Stimulated activated CD4-positive, alpha-beta T cell treated with anti-CD3 and anti-CD28 coated beads, Interleukin-1b, Interleukin-23, amount 100 ng/mL, for 1 hour (primary cell): ENCODE measurements at places on chromosomes 3 and 15.

GRCh38 chr15:31487811-31488436, 161.3 kb downstream of the KLF13 start:
- no peak for DNase-seq

- DNase-seq, result no peak
These were observed 90.6 kb downstream of the CACNA1D start for GRCh38 chr3:53585049-53585448.

DNA sequence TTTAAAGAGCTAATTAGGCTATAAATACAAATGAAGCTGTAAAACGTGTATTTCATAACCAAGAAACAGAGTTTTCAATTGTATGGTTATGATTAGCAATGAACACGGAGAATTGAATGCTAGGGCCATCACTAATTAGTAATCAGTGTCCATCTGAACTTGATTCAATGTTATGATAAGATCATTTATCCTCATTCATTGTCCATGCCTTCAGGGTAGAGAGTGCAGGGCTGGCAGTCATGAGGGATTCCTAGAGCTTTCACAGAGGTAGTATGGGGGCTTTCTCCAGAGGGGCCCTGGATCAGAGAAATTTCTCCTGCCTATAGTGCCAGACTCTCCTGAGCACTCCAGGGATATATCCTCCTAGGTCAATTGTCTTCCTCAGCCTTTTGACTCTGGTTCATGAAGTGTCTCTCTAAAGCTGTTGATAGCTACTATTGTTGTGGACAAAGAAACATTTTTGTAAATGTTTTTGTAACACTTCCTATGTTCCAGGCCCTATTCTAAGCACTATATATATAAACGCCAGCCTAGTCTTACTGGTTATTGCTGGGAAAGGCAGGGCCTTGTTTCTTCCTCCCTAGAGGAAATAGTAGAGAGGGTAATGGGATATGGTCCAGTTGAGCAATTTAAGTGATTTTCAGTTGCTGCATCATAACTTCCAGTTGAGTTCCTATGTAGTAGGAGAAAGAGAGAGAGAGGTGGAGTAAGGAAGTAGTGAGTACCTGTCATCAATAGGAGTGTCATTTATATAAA, 249.0 kb downstream of the NFKBIZ start:
- no peak for DNase-seq

GRCh38 chr3:42051384-42052131, 39.6 kb upstream of the TRAK1 start:
- no peak for DNase-seq

- DNase-seq, result no peak
These were observed 495.9 kb upstream of the NAALADL2 start for GRCh38 chr3:174363256-174363655.

DNA sequence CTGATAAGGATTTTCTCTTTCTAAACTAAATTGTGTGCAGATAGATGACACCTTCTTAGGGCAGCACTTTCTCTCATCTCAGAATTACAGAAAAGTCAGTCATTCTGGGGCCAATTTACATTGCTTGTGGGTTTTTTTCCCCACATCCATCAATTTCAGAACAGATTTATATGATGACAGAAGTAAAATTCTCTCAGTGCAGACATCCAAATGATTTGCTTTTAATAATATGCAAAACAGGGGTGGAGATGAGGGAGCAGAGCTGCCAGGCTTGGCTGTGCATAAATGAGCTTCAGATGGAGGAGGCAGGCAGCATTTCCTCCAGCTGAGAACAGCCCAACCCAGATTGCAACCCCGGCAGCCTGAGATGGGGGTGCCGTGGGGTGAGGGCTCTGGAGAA, 44.0 kb downstream of the EDEM1 start:
- DNase-seq, result no peak

DNA sequence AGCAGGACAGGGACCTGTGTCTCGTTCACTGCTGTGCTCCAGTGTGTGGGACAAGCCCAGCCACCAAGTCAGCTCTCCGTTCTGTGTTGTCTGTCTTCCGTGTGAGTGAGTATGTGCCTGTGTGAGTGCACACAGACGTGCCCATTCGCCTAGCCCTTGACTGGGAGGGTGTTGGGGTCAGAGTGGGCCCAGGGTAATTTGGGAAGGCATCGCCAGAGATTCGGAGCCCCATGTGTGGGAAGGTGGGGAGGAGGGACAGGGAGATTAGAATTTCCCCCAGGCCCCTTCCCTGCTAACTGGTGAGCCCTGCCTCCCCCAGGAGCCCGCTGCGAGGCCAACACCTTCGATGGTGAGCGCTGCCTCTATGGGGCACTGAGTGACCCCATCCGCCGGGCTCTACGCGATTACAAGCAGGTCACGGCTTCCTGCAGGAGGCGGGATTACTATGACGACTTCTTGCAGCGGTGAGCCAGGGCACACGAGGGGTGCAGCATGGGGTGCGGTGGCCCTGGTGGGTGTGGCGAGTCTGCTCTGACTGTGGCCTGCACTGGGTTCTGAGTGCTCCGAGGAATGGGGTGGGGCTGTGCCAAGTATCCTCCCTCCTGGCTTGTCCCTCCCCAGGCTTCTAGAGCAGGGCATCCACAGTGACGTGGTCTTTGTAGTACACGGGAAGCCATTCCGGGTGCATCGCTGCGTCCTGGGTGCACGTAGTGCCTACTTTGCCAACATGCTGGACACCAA, 3.1 kb downstream of the ABTB1 start:
- DNase-seq, result no peak

- no peak for DNase-seq
These were observed 30.2 kb upstream of the MORF4L1 start for GRCh38 chr15:78842519-78842918.

DNA sequence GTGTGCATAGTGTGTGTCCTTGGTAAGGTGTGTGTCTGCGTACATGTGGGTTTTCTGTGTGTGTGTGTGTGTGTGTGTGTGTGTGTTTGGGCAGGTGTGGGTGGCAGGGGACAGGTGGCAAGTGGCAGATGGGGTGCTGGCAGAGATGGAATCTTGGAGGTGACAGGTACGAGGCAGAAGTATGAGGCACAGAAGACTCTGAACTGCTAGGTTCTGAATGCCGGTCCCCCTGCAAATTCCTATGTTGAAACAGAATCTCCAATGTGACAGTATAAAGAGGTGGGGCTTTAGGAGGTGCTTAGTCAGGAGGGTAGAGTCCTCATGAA, 29.8 kb downstream of the SRPRB start:
- no peak for DNase-seq

- DNase-seq, result no peak
These were observed 358.2 kb downstream of the SQOR start for GRCh38 chr15:45993072-45993471.

- no peak for DNase-seq
These were observed 16.4 kb upstream of the ZNF609 start for GRCh38 chr15:64443747-64444621.

GRCh38 chr3:15681668-15682067, 80.1 kb downstream of the BTD start:
- DNase-seq, result no peak

GRCh38 chr3:57100046-57100695, 39.7 kb downstream of the SPATA12 start:
- DNase-seq, result peak; percentile 21

DNA sequence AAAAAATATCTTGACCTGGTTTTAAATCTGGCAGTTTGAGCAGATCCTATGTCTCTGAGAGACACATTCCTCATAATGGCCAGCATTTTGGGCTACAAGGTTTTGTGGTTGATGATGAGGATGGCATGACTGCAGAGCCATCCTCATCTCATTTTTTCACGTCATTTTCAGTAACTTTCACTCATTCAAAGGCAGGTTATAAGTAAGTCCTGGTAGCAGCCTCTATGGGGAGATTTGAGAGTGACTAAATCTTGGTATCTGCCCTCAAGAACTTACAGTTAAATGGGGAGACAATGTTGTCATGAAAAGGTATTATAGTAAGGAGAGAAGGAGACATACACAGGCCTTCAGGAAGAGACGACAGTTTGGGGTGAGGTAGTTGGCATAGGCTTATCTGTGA, 14.5 kb downstream of the TIGIT start:
- DNase-seq, result no peak

- DNase-seq, result no peak
These were observed 15.2 kb upstream of the ACTC1 start for GRCh38 chr15:34810443-34811129.

DNA sequence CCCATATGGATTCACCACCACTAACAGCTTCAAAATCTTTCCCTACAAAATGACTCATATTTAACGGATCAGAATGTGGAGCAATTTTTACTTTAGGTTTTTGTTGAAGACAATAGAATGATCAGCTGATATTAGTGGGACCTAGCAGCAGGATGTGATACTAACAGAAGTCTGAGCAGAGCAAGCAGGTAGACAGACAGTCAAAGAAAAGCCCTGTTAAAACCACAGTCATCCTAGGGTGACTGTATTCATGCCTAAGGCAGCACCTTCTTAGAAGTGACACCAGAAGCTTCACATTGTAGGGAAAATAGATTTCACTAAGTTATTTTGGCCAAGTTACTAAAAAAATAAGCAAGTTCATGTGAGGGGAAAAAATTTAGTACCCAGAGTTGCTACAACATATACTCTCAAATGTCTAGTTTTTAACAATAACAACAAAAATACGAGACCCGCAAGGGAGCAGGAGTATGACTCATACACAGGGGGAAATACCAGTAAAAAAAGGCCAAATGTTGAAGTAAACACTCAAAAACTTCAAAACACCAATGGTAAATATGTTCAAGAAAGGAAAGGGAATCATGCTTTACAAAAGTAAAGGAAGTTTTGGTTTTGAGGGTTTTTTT, 590.9 kb downstream of the EPHA3 start:
- no peak for DNase-seq

- DNase-seq, result no peak
These were observed 102.0 kb downstream of the SST start for GRCh38 chr3:187568171-187568570.

- DNase-seq, result no peak
These were observed 6.6 kb upstream of the LIPC start for GRCh38 chr15:58425185-58425584.

DNA sequence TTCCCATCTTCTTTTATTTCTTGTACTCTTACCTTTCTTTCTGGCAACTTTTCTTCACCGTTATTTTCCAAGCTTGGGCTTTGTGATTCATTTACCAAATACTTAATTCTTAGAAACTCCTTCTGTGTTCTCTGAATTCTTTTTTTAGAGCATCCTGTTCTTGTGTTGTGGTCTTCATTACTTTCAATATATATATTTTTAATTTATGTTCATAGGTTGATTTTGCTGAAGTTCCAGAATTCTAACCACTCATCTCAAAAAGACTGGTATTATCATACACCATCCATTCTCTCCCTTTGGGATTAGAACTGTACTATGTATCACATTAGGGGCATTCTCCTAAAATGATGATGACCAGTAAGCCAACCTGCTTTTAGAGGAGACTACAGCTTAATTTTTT, 362.3 kb upstream of the CBLB start:
- no peak for DNase-seq

- no peak for DNase-seq
These were observed 112.4 kb downstream of the ADAMTSL3 start for GRCh38 chr15:83766339-83766738.

DNA sequence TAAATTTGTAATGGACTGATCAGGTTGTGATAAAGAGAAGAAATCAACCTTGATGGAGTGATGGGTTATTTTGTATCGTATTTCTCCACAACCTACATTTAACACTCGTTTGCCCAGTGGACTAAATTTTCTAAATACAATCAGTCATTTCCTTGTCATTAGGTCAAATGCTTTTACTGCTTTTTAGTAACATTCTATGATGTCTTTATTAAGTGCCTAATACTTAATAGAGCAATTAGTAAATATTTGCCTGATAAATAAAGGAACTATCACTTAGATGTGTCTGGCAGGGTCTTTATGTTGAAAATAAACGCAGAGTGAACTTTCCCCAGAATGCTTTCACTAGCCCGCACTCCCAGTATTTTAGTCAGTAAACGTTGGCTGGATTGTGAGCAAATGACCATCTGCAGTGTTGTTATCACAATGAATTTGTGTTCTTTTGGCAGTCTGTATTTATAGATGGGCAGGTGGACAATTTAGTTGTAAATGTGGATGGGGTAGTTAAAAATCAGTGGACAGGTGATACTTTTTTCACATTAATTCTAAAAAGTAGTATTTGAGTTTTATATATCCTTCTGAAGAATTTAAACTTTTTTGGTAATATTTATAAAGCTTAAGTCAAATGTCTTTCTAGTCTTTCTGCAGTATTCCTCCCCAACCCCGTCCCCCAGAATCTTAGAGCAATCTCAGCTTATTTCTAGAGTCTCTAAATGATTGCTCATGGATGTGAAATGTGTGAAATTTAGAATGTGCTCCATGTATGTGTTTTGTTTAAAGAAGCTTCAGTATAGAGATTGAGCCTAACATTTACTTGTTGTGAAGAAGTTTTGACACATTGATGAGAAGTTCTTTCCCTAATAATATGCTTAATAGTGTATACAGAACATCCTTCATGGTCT, 4.9 kb downstream of the USP3 start:
- no peak for DNase-seq

GRCh38 chr15:88844749-88845386, 41.6 kb downstream of the ACAN start:
- DNase-seq, result no peak

GRCh38 chr3:30002797-30003196, 603.6 kb upstream of the TGFBR2 start:
- no peak for DNase-seq
